Anterior cingulate cortex (tissue), 58 donors: ENCODE measurements at places on chromosomes 7 and 10.

DNA sequence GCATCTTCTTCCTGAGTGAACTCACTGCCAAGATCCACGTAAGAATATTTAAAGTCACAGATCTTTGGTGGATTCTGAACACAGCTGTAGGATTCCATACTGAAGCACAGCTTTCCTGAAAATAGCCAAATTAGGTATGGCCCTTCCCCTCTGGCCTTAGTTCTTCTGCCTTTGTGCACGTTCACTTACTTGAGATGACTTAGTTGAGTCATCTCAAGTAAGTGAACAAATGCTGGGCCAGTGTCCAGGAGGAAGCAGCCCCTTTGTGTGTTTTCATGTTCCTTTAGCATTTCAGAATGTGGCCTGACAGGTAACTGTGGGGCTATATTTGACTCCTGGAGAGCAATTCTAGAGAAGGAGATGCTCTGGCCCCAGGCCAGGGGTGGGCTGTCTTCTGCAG is 51.5 kb downstream of the CCNY start:
- no peak for DNase-seq

DNA sequence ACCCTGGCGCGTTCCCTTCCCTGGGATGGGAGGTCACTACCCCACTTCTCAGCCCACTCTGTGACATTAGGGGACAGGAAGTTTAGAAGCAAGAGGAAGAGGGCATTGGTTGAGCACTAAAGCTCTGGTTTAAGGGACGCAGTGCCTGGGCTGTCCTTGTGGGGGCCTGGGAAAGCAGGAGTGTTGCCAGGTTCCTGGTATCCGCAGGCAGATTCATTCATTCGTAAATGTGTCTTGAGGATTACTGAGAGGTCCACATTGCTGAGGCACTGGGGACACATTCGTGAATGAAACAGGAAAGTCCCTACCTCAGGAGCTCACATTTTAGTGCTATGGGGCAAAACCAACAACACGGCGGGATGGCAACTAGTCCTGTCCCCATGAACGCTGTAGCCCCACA is 69.4 kb downstream of the COL13A1 start:
- no peak for DNase-seq

DNA sequence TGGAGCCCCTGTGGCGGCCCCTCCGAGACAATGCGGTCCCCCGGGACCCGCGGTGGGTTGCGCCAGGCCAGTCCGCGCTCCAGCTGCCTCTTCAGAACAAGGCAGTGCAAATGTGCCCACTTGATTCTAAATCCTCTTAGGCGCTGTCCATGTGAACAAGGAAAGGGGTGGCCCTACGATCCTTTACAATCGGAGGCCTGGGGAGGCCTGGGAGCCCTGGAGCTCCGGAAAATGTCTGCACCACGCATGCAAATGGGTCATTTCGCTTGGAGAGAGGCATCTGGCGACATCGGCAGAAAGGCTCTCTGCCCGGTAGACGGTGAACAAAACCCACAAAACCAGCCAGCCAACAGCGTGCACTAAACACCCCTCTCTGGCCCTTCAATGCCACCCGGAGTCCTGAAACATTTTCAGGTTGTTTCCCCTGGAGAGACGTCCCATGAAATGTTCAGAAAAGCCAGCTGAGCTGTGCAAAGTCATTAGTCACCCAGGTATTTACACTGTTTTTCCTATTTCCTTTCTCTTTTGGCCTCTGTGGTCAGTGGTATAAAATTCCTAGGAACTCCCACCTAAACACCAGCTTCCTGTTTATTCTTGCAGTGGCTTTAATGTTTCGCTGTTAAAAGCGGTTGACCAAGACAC is 102.8 kb upstream of the ZNF438 start:
- DNase-seq: peak; percentile 64

DNA sequence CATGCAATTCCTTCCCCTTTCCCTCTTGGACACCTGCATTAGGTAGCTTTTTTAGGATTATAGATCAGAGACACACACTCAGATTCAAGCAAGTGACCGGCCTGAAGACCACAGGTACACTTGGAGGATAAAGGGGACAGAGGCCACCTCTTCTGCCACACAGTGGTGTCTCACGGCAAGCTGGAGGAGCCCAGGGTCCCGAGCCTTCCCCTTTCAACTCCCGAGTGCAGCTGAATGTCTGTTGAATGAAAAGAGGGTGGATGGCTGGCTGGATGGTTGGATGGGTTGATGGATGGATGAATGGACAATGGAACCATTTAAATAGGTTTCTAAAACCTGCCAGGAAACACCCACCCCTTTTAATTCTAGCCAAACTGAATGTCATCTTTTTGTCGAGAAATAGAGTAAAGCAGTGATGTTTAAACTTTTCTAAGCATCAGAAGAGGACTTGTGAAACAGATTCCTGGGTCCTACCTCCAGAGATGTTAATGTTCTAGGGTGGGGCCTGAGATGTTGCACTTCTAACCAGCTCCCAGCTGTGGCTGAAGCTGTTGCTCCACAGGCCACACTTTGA is 49.2 kb upstream of the ZMIZ1 start:
- no peak for DNase-seq

- DNase-seq: no peak
Observed at GRCh38 chr10:122503012-122503411, 41.7 kb downstream of the HTRA1 start.

DNA sequence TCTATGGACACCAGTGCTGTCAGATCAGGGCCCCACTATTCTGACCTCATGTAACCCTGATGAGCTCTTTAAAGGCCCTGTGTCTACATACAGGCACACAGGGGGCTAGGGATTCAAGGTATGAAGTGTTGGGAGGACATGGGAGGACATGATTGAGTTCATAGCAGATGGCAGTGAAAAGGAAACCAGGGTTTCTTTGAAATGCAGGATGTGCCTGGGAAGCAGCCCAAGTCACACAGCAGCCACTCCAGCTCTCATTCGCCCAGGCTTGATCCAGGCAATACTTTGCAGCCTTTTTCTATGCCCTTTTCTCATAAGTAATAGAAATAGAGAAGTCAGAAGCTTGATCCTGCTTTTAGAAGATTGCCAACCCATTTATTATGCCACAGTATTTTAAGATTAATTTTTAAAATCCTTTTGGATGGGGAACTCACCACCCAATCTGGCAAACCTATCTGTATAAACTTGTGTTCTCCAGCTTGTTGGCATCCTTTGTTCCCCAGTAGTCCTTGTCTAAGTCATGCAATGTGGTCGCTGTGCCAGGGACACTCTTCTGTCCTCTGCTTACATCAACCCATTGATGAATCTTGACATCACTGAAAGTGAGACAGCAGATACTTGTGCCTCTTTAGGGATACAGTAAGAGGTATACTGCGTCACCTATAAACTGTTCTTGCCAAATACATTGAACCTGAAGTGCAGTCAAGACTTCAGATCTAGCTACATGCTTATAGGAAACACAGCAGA is 95.0 kb downstream of the TAF3 start:
- no peak for DNase-seq

DNA sequence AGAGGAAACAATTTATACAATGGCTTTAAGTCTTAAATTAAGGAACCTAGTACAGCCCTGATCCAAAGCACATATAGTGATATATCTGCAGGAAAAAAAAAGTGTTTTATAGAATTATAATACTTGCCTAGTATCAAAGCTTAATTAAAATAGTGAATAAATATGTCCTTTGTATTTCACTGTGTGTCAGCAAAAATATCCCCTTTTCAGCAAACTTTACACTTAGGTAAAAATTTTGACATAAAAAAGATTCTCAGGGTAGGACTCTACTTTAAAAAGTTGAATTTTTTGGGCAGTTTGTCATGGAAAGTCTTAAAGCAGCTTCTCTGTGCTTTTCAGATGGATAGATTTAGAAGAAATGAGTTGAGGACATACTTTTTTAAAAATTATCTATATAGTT is 12.7 kb upstream of the NEBL start:
- no peak for DNase-seq

- no peak for DNase-seq
Observed at GRCh38 chr10:2145926-2146478, 408.7 kb upstream of the ADARB2 start.

GRCh38 chr10:51031950-51032349 is 42.3 kb upstream of the PRKG1 start:
- no peak for DNase-seq

DNA sequence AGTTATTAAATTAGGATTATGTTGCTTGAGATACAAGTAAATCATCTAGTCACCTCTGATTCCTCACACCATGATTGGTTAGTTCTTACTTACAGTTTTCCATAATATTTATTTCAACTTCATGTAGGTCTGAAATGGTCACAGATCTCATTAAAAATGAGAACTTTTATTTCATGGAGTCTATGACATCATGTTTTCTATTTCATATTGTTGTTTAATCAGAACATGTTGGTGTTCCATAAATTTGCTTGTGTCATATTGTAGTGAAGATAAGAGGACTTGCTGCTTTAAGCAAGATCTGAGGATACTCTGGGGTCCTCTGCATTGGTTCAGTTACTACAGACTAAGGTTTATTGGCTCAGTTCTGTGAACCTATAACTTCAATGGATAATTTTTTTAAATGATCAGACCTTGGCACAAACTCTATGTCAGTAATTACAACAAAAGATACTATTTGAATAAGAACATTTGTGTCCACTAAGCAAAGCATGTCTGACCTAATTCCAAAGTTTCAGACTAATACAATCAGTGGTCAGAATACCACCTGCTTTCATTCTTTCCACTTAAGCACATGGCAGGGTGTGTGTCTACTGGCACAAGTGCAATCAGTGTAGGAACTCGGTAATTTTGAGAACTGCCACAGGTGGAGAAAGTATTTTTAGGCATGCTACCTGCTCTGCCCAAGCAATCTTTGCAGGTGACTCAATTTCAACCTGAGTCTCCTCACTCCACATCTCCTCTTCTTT is 68.5 kb downstream of the CCDC71L start:
- no peak for DNase-seq

DNA sequence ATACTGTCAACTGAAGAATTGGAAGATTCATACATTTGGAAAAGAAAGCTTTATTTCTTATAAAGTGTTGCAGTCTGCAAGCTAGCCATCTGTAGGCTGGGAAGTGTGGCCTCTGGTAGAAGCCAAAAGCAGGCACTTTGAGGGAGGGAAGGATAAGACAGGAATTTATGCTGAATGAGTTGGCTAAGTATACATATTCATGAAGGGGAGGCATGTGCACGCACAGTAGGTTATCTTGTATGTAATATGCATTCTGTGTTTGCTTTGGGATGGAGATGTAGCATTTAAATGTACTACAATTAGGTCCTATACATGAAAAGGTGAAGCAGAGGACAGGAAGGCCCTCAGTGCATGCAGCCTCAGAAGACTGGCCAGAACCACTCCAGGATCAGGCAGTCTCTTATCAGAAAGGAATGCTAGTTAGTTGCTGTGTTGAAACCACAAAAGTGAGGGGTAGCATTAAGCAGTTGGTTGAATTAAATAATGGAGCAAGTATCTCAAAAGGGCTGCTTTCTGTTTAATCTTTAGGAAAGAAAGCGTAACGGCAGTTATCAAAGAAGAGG is 40.9 kb downstream of the MYO3A start:
- no peak for DNase-seq

- DNase-seq: no peak
Observed at GRCh38 chr10:131923038-131923756, 22.4 kb downstream of the PPP2R2D start.

DNA sequence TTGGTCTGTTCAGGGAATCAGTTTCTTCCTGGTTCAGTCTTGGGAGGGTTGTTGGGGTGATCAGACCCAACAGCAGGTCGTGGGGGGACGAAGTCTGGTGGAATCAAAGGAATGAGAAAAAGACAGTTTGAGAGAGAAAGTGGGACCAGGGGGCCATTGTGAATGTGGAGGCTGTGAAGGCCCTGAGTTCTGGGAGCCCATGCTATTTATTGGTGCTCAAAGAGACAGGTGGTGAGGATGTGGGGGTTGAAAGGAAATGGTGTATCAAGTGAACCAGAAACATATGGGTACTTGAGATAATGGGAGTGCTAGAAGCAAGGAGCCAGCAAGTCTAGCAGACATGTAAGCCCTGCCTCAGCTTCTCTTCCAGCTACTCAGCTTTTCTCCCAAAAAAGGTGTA is 84.1 kb downstream of the CCSER2 start:
- DNase-seq: no peak

DNA sequence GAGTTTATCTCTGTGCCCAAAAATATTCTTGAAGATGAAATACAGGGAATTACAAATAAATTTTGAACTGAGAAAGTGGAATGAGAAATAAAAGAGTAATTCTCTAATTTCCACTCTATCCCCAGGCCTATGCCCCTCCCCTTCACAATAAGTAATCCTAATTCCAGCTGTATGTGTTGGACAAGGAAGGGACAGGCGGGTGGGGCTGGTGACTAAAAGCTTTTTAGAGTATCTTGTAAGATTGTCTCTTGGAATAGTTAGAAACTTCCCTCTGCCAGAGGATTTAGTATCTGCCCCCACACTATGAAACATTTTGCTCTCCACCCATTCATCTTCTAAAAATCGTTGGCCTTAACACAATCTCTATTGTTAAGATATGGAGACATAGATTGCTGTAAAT is 199.2 kb downstream of the MBL2 start:
- DNase-seq: no peak

DNA sequence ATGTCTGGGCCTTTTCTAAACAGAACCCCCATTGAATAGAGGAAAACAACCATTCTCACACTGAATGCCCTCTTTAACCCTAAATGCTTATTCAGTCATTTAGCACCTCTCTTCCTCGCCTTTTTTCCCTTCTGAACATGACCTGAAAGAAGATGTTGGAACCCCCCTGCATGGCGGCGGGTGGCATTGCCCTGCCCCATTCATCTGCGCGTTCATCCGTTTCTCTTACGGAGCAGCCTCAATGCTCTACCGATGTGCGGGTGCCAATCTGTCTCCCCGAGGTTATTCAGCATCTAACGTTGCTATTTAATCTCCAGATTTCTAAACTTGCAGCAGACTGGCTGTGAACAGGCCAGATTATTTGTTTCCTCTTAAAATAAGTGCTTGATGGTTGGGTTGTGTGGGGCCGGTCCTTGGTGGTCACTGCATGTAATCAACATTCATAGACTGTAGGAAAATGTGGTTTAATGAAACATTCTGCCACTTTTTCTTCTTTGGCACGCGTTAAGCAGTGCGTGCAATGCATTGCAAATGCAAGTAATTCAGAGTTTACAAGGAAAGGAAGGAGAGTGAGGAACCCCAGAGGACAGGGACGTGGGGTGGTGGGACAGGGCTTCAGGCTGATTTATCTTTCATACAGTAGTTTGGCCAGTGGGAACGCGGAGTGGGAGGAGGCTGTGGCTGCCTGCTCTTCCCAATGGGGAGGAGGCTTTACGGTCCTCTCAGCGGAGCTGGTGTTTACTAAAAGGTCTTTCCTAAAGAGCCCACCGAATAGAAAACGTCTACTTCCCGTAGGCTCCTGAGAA is 286.7 kb downstream of the DPP6 start:
- DNase-seq: no peak
